ENCODE measurements at places on chromosomes 5 and 9. TPM values are rescaled to one million over a fixed set of nuclear protein-coding genes. Genes with fewer than 3 reads are reported as not detected.

- DNase-seq: peak; percentile 29
Measured at GRCh38 chr5:93717162-93717561, 24.2 kb downstream of the POU5F2 start.

CMYA5 gene
- total RNA-seq: 9.2 TPM

DNA sequence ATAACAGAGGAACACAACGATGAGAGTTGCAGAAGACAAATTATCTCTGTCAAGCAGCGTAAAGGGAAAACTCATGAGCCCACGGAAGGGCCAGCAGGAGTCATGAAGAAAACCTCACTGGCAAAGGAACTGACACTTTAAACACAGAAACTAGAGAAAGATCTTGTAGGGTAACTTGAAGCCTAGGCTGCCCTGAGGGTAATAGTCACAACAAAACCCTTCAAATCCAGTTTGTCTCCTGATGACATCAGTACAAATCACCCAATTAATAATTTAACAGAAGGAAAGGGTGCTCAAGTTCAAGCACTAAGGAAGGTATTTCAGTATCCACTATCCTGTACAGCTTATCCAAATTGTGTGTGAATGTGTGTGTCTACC, 549.1 kb downstream of the MTRR start:
- no peak for DNase-seq

SOHLH1 gene
- 0.99 TPM for total RNA-seq

- DNase-seq: no peak
Measured at GRCh38 chr9:32348106-32348695, 36.2 kb upstream of the ACO1 start.

C5orf63 gene
- total RNA-seq: 8.5 TPM

GSN gene
- total RNA-seq: 238 TPM

DNA sequence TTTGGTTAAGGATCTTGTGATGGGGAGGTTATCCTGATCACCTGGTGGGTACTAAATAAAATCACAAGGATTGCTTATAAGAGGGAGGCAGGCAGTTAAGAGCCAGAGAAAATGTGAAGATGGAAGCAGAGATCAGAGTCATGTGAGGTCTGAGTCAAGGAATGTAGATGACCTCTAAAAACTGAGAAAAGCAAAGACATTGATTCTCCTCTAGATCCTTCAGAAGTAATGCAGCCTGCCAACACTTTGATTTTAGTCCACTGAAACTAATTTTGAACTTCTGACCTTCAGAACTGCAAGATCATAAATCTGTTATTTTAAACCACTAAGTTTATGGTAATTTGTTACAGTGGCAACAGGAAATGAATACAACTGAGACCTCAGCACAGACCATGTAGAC, 499.0 kb downstream of the GADD45G start:
- DNase-seq: no peak

ACTBL2 gene
- total RNA-seq: not detected

GRCh38 chr9:99954819-99955218, 48.4 kb downstream of the STX17 start:
- DNase-seq: no peak

ZNF483 gene
- 34.6 TPM for total RNA-seq

GRCh38 chr5:79686799-79687198, 2.8 kb upstream of the CMYA5 start:
- DNase-seq: no peak

- DNase-seq: no peak
Measured at GRCh38 chr5:154334406-154335064, 111.3 kb upstream of the SAP30L start.

DNA sequence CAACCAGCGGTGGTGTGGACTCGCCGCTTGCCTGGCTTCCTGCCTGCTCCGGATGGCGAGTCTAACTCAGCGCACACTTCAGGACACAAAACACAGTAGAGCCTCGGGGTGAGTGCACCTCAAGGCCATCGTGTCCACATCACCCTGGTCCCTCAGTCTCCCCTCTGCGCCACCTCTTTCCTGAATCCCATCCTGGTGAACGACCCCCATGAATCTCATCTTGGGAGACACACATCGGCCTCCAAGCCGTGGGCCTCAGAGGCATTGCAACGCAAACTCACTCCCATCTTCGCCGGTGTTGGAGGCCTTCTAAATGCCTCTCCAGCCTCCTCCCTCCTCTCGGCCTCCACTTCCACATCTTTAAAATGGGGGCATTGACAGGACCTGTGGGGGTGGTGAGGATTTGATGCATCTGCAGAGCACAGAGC, 124.3 kb downstream of the COL23A1 start:
- no peak for DNase-seq

GRCh38 chr9:25857147-25857546, 178.9 kb upstream of the TUSC1 start:
- no peak for DNase-seq

DNA sequence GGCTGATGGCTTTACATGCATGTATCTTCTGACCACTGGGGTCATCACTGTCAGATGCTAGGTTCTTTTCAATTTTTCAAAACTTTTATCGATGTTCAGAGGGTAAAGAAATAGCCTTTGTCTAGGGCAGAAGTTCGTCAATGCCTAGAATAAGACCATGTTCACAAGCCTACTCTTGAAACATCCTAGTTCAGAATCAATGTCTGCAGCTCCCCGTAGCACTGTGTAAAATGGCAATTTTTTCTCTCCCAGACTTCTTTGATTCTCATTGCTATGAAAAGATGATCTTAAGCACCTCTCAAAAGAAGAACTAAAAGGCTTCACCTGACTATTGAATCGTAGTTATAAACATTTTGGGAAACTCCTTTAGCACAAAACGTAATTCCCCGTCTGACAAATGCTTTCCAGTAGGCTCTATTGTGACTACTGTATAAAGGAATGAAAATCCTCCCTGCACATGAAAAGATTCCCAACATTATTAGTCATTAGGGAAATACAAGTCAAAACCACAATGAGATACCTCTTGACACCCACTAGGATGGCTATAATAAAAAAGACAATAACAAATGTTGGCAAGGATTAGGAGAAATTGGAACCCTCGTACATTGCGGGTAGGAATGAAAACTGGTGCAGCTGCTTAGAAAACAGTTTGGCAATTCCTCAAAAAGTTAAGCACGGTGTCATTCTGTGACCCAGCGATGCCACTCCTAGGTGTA, 263.5 kb downstream of the ARHGAP26 start:
- DNase-seq: no peak

DNA sequence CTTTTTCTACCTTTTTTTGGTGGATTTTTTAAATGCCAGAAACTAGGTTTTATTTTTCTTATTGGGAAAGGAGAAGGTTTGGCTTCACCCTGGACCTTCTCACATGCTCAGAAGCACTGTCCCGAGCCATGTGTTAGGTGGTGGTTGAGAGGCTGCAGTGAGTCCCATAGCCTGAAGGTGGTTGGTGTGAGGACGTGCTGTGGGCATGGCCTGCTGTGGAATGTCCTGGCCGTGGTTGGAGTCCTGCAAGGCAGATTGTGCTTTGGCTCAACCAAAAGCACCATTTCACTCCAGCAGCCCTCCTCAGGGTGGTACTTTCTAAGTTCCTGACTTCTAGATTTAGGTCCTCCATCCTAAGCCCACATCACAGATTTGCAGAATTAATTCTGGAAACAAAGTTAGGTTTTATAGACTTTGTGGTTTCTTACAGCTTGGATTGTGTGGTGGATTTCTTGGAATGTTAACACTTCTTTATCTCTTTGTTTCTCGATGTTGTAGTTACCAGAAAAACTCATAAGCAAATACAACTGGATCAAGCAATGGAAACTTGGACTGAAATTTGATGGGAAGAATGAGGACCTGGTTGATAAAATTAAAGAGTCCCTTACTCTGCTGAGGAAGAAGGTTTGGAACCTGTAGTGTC, 22.6 kb downstream of the OTULIN start:
- no peak for DNase-seq

FOXD4L3 gene
- 0.17 TPM for total RNA-seq

- DNase-seq: no peak
Measured at GRCh38 chr5:169706071-169706470, 69.0 kb downstream of the DOCK2 start.

DNA sequence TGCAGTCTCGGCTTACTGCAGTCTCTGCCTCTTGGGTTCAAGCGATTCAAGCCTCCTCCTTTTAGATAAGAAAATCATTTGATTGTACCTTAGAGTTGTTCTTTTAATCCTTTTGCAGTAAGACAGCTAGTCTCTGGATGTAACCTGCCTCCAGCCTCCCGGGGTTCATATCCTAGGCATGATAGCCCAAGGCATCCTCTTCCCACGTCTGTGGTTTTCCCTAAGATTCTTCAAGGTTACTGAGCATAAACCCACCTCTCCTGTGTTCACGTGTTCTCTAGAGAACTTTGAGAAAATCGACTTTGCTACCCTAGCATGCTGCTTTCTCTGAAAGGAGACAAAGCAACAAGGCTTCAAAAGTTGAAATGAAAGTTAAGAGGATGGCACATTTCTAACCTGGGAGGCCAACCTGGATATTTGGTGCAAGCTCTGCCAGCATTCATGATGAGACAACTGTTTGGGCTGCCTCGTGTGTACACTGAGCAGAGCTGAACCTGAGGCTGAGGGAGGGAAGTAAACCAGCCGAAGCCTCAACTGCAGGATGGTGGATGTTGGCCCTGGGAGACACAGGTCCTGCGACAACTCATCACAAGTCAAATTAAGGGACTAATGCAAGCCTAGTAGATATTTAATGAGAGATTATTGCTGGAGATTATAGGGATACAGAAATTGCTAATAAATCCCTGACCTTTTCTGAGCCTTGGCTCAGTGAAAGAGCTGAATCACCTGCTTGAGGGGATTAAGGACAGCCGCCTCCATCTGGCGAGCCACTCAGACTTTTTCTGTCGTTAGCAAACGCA, 261.8 kb downstream of the ARHGAP26 start:
- no peak for DNase-seq

DNA sequence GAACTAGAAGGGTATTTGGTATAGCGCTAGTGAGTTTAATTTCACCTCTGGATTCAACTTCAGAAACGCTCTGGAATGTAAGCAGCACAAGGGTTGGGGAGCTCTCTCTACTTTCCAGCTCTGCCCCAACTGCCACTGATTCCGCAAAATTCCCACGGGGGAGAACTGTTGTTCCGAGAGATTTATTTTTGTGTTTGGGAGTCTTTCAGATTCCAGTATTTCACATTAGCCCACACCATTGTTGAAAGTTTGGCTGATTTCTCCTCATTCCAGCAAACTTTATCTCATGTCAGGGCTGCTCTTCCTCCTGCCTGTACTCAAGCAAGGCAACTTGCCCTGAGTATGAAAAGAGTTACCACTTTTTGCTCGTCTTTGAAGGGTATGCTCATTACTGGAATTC, 198.5 kb upstream of the EGFLAM start:
- DNase-seq: no peak

IRX2 gene
- 4.8 TPM for total RNA-seq
